ENCODE measurements at places on chromosomes 1 and 21. TPM values are rescaled to one million over a fixed set of nuclear protein-coding genes. Genes with fewer than 3 reads are reported as not detected.

Gene C8B
- not detected for total RNA-seq

Gene NTRK1
- not detected for total RNA-seq

Gene CBR1
- 19.2 TPM for total RNA-seq

Gene RIMS3
- total RNA-seq: 0.20 TPM

Gene LINGO4
- total RNA-seq: not detected

Gene TRABD2B
- not detected for total RNA-seq

Gene LMOD1
- total RNA-seq: not detected

Gene AMY2B
- 0.65 TPM for total RNA-seq

Gene FCER1A
- not detected for total RNA-seq

Gene PRAMEF5
- total RNA-seq: not detected

Gene S100A9
- total RNA-seq: 1.2 TPM

Gene NFASC
- under 0.01 TPM for total RNA-seq

Gene CHRM3
- total RNA-seq: 0.20 TPM

Gene CLDN17
- total RNA-seq: not detected

Measured in lung microvascular endothelial cell (primary cell).